Brain pericyte (primary cell): ENCODE measurements at places on chromosomes 3 and 15.

GRCh38 chr3:63911873-63912767 is at the start of gene SCAANT1:
TSS of gene SCAANT1 (minus strand) at chr3:63912383.
- peak; percentile 67 for DNase-seq

DNA sequence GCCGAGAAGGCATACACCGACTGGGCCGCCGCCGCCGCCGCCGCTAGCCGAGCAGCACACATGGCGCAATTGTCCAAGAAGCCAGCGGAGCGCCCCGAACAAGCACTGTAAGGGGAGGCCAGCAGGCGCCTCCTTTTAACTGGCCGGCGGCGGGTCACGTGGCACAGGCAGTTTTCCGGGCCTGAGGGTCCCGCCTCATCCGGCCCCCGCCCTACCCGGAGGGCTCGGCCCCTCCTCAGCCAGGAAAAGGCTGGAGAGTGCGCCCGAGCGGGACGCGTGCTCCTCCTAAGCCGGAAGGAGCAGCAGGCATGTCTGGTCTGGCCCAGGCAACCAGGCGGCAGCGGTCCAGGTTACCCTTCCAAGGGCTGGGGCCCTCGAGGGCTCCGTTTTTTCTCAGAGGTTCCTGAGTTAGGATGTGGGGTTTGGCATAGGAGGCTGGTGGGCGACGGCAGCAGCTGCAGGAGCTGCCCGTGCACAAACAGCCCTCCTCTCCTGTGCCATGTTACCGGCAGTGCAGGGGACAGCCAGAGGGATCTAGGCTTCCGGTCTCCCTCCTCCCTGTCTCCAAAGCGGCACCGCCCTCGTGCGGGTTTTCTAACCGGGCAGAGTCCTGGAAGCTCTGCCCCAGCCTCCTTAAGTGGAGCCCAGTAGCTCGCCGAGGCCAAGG is at the start of gene GPX1:
GPX1 (minus strand) TSS at position 137 of the 667 bp plus-strand sequence; CDS start at position 62, 75 bp downstream.
- DNase-seq, result peak; percentile 79

GRCh38 chr3:152126260-152126659 is 142.5 kb upstream of the MBNL1 start:
- DNase-seq, result no peak

GRCh38 chr3:124315215-124316033 is 323.5 kb upstream of the ROPN1 start:
- DNase-seq, result no peak

DNA sequence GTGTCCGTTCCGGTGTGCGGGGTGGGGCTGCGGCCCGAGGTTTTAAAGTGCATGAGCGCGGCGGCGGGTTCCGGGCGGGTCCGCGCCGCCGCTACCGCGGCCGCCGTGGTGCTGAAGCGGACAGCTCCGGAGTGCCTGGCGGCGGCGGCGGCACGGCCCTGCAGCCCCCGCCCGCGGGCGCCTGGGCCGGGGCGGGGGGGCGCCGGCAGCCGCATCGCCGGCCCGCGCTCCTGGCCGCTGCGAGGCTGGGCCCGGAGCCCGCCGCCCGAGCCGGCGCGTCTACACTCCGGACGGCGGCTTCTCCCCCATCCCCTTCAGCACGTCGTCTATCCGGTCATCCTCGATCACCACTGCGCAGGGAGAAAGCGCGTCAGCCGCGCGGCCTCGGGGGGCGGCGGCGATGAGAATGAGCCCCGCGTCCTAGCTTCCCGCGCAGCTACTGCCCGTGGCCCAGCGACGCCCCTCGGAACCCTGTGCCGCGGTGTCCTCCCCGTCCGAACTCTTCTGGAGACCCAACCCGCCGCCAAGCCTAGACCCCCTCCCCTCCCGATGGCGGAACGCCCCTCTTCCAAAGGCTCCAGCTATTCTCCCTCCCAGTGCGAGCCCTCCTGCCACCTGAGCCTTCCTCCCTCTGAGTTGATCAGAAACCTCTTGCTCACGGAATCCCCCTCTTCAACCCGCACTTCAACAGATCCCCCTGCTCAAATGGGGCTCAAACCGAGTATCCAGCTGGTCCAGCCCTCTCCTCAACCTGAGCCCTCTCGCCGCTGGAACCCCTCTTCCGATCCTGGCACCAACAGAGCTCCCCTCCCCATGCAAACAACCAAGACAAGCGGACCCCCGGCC is 1.3 kb downstream of the CAMK2N2 start:
- DNase-seq, result no peak

GRCh38 chr3:88362428-88362827 is 212.7 kb downstream of the C3orf38 start:
- DNase-seq, result no peak

DNA sequence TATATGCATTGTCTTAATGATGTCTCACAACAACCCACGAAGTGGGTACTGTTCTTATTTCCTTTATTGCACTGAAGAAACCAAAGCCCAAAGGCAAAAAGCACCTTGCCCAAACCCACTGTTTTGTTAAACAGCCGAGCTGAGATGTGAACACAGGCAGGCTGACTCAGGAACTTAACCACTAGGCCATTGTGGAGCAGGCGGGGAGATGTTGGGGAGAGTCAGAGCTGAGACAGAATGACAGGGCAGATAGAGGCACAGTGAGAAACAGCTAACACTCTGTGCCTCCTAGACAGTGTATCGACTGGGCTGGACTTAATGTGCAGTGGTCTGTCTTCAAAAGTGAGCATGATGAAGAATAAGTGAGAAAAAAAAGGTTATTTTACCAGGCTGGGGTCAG is 56.5 kb downstream of the RPLP1 start:
- DNase-seq, result no peak

DNA sequence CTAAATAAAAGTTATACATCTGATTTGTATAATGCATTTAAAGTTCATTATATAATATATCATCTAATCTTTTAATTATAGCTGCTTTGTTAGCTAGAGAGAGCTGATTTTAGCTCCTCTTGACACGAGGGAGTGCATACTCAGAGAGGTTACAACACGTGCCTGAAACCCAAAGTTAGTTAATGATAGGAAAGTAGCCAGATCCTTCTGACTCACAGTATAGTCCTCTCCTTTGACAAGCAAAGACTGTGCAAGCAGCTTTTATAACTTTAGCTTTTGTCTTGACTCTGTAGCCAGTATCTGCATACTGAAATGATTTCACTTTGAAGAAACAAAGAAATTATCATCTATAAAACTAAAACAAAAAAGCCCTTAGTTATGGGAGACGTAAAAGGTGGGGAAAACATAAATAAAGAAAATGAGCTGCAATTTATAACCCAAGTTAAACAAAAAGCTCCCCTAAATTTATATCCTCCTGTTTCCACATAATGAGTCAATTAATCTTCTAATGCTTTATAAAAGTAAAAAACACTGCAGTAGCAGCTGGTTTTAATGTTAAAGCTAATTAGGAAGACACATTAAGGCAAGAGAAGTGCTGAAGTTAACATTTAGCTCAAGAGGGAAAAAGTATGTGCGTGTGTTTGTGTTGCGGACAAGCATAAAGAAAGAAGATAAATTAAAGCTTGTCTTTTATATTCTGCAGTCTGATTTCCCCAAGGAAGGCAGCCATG is 13.1 kb downstream of the GABRR3 start:
- no peak for DNase-seq

- DNase-seq, result no peak
Measured at GRCh38 chr3:144294659-144295538, 323.3 kb downstream of the DIPK2A start.

GRCh38 chr3:98388147-98388546 is 2.3 kb upstream of the OR5K3 start:
- DNase-seq, result no peak

DNA sequence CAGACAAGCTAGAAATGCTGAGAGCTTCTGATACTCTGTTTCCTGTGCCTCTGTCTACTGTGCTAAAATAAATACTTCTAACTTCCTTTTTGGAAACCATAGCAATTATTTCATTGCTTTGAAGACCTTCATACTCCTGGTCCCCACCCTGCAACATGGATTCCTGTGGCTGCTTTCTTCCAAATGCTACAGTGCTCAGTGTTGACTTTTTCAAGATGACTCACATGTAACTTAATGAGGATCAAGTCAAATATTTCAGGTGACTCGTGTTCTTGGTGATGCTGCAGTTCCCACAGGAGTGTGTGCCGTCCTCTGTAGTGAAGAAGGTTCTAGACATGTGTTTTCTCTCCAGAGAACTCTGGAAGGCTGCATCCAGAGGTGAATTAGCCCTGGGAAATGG is 288.6 kb downstream of the CLSTN2 start:
- DNase-seq, result no peak

DNA sequence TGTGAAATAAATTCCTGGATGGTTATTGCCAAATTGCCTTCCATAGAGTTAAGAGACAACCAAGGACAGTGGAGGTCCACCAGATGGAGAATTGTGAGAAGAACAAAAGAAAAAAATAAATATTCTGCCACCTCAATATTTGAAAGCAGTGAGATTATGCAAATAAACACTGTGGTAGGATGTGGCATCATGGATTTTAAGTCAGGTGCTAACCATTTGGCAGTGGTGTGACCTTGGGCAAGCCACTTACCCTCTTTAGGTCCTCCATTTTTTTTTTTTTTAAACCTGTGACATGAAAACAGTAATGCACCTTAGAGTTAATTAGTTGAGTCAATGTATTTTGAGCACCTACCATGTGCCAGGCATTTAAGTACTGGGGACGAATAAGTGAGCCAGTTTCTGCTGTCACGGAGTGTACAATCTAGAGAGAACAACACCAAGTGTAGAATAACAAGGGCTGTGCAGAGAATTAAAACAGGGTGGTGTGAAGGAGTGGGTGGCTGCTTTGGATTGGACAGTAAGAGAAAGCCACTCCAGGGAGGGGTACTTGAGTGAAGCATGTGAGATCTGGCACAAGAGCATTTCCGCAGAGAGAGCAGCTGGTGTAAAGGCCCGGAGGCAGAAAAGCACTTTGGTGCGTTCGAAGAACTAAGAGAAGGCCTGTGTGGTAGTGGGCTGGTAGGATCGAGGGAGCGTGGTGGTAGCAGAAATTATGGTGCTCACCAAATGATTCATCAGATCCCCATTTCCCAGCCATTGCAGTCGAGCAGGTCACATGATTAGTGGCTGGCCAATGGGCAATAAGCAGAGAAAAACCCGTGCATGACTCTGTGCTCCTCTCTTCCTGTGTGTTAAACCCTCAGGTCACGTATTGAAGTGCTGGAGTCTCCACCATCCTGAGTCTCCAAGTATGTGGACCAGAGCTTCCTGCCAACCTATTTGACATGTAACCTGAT is 39.2 kb downstream of the CCK start:
- no peak for DNase-seq

DNA sequence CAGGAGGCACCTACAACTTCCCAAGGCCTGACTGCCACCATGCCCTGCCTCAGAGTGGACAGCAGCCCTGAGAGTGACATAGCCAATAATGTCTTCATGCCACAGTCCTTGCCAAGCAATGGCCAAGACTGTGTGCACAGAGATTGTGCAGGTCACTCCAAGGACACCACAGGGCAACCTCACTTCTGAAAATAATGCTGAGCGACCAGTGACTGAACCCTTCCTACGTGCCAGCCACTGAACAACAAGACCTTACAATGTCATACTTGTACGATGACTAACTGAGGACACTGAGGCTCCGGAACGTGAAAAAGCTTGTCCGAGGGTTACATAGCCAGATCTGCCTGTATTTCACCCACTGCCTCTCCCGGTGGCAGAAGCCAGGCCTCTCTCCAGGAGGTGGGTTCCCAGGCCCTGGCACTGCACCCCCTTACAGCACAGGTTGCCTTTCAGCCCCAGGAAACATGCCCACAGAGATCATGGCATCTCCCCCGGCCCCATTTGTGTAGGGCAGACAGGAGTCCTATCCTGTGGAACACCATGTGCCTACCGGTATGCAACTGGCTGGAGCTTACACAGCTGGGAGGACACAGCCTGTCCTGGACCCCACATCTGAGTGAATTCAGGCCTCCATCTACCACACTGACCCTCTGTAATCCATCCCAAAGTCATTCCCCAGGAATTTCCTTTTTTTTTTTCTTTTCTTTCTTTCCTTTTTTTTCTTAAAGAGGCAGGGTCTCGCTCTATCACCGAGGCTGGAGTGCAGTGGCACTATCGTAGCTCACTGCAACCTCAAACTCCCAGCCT is 72.3 kb downstream of the SLC12A8 start:
- no peak for DNase-seq

- DNase-seq, result no peak
Measured at GRCh38 chr15:101124731-101125451, 127.0 kb downstream of the CHSY1 start.

GRCh38 chr3:10434144-10434937 is 71.0 kb downstream of the ATP2B2 start:
- no peak for DNase-seq

DNA sequence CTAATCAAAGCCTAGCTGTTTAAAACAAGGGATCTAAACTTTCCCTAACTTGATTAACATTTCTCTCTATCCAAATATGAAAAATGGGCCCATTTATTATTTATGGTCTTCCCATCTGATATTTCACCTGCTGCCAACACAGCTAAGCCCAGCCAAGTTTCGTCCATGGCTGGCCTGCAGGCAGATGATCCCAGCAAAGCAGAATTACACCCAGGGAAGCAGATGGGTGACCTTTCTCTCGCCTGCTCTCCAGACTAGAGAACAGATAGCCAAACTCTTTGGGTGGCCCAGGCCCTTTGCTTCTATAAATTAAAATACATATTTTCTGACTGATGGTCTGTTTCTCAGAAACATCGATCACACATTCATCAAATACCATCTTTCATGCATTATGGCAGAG is 1038.8 kb downstream of the AGBL1 start:
- no peak for DNase-seq

DNA sequence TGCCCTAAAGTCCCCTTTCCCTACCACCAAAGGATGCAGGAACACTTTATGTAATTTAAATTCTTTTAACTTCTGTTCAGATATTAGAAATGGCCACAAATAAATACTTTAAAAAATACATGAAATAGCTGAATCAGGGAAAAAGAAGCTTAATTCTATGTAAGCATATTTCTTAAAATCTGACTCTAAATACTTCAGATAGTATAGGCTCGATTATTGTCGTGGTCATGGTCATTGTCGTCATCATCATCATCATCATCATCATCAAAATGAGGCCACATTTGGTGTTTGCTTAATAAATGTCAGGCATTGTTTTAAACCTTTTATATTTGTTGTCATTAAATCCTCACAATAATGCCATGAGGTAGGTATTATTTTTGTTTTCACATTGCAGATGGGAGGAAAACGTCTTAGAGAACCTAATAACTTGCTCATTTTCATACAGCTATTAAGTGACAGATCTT is 14.6 kb downstream of the SLC2A2 start:
- DNase-seq, result no peak

DNA sequence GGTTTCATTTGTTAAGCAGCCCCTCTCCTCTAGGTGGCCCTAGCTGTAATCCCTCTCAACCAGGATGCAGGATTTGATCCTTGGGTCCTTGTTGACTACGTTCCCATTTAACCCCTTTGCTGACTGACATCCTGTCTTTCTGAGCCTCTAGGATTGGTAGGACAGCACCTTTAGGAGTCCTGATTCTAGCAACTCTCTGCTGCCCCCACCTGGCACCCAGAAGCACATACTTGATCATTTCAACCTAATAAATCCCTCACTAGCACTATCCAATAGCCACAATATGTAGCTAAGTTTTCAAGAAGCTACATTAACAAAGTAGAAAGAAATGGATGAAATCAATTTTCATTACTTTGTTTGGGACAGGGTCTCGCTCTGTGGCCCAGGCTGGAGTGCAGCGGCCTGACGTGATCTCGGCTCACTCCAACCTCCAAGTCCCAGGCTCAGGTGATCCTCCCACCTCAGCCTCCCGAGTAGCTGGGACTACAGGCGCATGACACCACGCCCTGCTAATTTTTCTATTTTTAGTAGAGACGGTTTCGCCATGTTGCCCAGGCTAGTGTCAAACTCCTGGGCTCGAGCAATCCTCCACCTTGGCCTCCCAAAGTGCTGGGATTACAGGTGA is 28.3 kb downstream of the RSL24D1 start:
- DNase-seq, result no peak
